ENCODE measurements at places on chromosomes 3 and 15. TPM values are rescaled to one million over a fixed set of nuclear protein-coding genes. Genes with fewer than 3 reads are reported as not detected.

VPS33B gene
- total RNA-seq: 13.4 TPM

GRCh38 chr15:70092464-70093027 is 5.2 kb downstream of the TLE3 start:
- DNase-seq: no peak

- no peak for DNase-seq
Measured at GRCh38 chr15:93141371-93141794, 52.4 kb upstream of the RGMA start.

MAP3K13 gene
- total RNA-seq: 23.7 TPM

- DNase-seq: no peak
Measured at GRCh38 chr15:63023351-63023945, 19.1 kb upstream of the TPM1 start.

DNA sequence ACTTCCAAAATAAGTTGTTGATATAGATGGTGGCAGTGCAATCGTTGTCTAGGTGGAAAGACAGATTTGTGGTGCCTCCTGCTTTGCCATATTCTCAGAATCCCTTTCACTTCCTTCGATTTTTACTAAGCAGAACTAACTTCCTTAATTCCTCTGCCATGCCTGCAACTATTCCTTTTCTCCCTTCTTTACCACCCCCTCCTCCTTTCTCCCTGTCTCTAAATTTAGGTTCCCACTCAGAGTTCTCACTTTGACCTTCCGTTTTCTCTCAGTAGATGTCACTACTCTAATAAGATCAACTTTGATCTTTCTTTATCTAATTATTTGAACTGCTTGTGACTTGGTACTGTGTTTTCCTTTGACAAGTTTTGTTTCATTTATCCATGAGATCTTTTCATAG is 351.2 kb downstream of the LPP start:
- no peak for DNase-seq

Data from mesenteric fat pad (tissue), 1 donor.